ENCODE measurements at places on chromosomes 4 and X.
A peak's percentile ranks its signal among the peaks of the same experiment; 100 is the strongest.

DNA sequence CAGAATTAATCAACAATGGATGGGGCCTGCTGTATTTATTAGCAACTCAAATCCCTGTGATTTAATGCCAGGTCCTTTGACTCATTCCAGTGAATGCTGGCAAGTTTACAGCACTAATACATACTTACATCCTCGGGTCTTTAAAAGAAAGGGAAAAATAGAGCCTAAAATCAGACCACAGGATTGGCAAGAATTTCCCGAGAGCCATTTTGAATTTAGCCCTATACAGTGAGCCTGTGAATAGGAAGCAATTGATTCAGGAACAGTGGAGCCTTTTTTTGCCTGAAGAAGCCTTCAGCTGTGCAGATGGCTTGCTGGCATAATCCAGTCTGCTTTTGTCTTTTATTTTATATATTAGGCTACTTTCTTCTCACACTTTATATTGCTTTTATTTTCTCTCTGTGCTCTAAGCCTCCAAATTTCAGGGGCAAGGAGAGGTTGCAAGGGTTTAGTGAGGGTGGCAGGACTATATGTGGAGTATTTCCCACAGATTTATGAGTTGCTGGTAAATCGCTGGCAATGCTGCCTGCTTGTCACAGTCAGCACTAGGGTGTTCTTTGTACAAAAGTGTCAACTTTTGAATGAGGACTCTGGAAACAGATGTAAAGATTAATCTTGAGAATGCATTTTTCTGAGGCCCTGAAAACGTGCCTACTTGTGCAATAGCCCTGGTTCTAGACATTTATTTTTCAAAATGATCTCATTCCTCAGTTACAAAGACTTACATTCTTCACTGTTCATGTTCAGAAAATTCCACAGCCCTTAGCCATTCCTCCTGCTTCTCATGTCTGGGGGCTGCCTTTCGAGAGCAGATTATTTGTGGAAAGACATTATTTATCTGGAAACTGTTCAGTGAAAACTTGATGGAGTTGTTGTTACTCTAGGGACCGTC, 303.5 kb downstream of the SPRY1 start:
- DNase-seq = peak; percentile 25

DNA sequence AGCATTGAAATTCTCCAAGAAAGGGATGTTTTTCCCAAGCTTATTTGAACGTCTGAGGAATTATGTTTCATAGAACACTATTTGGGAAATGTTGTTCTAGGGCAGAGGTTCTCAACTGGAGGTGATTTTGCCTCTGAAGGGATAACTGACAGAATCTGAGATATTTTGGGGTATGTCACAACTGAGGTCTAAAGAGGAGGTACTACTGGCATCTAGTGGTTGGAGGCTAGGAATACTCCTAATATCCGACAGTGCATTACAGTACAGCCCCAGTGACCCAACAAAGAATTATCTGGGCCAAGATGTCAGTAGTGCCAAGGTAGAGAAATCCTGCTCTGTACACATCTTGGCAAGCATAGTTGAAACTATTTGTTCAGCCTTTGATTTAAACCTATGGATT, 6.4 kb downstream of the HSPA4L start:
- DNase-seq = no peak

GRCh38 chr4:38111717-38112116, 151.5 kb downstream of the PTTG2 start:
- DNase-seq = no peak

DNA sequence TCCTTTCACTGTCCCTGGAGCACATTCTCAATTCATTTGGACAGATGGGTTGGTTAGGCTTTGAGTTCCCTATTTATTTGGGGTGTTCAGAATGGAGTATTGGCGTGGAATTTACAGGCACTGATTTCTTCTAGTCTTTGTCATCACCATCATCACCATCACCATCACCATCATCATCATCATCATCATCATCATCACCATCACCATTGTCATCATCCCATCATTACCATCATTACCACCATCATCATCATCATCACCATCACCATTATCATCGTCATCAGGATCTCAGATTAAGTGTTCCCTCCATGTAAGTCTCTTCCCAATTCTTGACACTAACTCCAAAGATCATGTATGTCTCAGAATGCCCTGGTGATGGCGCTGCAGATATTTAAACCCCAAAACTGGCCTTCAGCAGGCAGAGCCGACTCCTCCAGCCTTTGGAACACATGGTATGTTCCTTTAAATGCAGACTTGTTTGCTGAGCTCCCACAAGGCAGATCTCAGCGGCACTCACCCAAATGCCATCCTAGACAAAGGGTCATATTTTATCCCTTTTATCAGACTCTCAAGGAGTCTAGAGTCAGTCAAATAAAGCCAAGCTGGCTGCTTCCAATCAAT, 19.8 kb upstream of the FAM9A start:
- DNase-seq = no peak

- no peak for DNase-seq
Measured at GRCh38 chr4:150515135-150515534, 66.8 kb upstream of the MAB21L2 start.
